ENCODE measurements at places on chromosomes 16 and 17. TPM values are rescaled to one million over a fixed set of nuclear protein-coding genes. Genes with fewer than 3 reads are reported as not detected.

OR3A3 gene
- not detected for total RNA-seq

PRSS27 gene
- total RNA-seq: 2.5 TPM

AKAP10 gene
- 31.5 TPM for total RNA-seq

RPRML gene
- not detected for total RNA-seq

All from osteoblast (primary cell).